ENCODE measurements at places on chromosomes 12 and 14.
A peak's percentile ranks its signal among the peaks of the same experiment; 100 is the strongest.

DNA sequence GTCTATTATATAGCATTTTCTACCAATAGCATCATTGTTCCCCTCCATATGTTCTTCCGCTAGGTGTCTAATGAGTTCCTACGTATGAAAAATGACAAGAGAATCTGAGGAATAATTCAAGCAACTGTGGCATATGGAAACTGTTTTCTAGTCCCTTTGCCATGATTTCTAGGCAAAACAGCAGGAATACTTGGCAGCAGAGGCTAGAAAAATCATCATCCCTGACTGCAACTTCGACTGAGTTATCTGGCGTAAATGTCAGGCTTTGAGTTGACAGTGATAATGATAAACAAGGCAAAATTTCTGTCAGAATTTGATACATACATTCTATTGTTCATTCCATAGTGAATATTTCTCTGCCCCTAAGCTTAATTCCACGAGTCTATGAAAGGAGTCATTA, 572.8 kb upstream of the USP15 start:
- no peak for DNase-seq

- DNase-seq = no peak
Measured at GRCh38 chr14:81555051-81555450, 21.4 kb upstream of the SEL1L start.

DNA sequence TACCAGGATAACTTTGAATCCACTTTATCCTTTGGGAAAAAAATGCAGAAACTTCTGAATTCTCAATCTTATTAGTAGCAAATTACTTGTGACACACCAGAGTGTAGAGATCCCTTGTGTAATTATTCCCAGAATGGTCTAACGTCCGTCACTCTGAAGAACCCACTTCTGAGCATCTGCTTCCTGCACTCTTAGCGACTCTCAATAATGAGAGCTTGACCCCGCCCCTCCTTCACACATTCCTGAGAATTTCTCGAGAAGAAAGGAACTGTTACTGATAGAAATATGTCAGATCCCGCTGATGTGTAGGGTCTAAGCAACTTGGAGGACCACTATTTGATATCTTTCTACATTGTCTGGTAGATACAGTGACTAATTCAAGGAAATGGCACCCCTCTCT, 218.3 kb upstream of the PDZRN4 start:
- no peak for DNase-seq

DNA sequence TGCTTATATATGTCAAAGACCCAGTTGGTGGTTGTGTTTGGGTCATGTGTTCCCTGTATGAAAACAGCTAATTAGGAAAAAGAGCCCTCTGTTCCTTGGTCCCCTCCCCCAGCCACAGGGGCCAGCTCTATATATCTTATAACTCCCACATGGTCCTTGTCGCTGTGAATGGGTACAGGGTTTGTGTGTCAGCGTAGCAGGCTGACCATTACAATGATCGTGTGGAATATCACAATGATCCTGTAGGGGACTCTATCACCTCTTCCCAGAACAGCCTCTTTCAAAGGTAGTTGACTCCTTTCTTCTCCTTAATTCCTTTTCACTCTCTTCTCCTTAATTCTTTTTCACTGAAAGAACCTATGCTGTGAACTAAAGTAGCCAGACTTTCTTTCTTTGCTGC, 51.6 kb upstream of the RIC8B start:
- DNase-seq = no peak

DNA sequence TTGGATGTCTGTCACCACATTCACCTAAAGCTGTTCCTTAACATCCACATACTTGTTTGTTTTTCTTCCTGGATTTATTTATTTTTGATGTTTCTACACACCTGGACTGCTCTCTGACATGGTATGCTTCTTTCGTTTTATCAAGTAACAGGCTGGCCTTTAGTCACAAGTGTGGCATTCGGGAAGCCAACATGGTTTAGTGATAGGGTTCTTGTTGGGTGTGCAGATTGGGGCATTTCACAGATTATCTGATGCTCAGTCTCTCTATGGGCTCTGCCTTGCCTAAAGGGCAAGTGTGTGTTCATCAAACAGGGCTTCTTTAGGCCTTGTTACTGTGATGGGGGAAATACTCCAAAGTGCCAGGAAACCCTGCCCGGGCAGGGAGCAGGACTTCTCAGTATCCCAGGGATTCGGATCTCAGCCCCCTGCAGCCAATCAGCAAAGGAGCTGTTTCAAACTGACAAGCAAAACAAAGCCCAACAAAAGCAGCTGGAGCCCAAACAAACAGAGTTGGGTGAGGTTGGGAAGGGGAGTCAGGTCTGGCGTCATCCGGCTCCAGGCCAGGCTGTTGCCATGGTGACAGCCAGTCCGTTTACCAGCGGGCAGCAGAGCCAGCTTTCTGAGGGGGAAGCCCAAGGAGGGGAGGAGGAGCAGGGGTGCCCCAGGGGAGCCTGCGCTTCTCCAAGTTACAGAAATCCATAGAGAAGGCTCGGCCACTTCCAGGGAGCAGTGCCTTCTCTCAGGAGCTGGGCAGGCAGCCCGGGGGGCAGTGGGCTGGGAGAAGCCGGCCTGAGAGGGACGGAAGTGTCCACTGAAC, 31.9 kb downstream of the FOS start:
- DNase-seq = peak; percentile 92
